ENCODE measurements at places on chromosomes 12 and 14.

DNA sequence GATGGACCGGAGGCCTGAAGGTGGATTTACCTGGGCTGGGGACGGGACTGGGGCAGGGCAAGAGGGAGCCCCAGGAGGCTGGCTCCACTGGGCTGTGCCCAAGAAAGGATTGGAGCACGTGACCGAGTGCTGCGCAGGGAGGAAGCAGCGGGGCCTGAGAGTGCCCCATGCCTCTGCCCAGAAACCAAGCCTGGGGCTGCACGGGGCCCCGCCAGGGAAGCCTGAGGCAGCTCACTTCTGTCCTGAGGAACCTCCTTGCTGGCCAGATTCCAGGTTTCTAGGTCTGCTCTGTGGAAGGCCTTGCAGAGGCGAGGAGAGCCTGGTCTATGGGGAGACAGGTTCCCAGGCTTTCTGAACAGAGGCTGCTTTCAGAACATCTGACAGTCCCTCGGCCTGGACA is 10.4 kb downstream of the NGB start:
- no peak for DNase-seq

DNA sequence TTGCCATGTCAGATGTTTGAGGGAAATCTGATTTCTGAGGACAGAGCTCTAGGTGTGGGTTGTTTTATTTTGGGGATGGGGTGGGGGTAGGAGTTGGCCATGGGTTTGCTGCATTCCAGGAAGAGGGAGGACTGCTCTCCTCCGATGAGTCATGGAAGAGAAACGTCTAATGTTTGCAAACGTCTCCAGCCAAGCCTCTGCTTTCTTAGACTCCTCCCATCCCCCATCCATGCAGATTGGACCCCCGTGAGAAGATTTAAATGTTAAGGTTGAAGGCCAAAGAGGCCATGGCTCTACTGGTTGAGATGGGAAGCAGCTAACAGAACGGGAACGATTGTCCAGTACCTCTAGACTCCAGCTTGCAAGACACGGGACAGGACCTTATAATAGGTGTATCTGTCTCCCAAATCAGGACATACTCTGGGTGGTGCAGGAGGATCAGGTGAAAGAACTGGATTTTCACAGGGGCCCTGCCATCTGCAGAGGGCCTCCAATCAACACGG is 11.4 kb upstream of the ATP2A2 start:
- DNase-seq, result no peak

DNA sequence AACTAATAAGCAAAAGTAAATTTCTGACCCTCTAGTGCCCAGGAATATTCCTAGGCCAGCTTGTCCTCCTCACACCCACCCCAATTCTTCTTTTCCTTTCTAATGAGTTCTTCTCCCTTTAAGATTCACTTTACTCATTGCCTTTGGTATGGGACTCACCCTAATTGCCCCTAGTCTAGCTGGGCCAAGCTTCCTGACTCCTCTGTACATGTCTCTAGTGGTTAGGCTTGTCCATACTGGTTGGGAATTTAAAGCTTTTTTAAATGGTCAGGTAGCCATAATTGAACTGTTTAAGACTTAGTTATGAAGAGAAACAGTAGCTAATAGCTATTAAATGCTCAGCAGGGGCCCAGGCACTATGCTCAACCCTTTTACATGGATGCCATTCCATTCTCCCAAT is 248.2 kb downstream of the C12orf42 start:
- DNase-seq, result no peak

DNA sequence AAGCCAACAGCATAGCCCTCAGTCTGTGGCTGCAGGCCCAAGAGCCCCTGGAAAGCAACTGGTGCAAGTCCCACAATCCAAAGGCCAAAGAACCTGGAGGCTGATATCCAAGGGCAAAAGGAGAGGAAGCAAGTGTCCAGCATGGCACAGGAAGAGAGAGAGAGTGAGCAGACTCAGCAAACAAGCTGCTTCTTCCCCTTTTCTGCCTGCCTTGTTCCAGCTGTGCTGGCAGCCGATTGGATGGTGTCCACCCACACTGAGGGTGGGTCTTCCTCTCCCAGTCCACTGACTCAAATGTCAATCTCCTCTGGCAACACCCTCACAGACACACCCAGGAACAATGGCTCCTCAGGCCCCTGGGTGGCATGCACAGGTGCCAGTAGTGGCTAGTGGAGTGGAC is 33.5 kb downstream of the SMCO2 start:
- no peak for DNase-seq

DNA sequence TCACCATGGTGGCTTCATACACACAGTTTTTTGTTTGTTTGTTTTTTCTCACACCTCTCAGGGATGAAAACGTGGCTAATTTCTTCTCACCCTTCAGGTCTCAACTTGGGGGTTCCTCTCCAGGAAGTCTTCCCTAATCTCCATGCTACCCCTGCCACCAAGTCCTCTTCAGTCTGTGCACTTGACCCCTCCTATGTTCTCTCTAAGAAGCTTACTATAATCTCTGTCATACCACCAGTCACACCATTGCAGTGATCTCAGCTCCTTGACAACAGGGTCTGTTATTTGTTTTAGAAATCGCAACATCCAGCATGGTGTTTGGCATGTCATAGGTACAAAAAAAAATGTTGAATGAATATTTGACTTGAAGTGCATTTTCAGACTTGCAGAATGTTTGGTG is 83.4 kb downstream of the PRORP start:
- no peak for DNase-seq

DNA sequence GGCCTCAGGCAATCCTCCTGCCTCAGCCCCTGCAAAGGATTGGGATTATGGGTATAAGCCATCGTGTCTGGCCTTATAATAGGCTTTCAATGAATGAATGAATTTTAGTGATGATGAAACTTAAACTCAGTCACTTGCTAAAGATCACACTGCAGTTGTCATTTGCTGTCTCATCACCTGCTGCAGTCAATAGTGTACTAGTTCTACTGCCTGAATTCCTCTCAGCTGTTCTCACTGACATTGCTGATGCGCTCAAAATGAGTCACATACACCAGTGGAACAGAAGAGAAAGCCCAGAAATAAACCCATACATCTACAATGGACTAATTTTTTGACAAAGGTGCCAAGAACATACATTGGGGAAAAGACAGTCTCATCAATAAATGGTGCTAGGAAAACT is 5.6 kb upstream of the SYNJ2BP start:
- DNase-seq, result no peak

GRCh38 chr12:2302711-2303580 is 250.2 kb downstream of the CACNA1C start:
- no peak for DNase-seq

GRCh38 chr12:642633-643474 is 20.4 kb downstream of the NINJ2 start:
- DNase-seq, result peak; percentile 85

DNA sequence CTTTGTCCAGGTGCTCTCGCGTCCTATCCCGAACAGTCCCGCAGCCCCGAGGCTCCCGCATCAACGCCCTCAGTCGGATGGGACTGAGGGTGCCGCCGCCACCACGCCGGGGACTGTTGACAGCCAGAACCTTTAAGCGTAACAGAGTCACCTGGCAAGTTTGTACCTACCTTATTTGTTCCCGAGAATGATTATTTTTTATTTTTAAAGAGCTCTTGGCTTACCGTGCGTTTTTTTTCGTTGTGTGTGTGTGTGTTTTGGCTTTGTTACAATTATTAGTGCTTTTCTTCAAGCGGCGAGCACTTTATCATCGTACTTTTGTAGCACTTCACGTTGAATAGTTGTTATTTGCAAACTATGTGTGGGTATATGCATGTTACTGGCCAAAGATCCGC is 463 bp downstream of the COA8 start:
- no peak for DNase-seq

GRCh38 chr12:30996255-30996654 is 69.7 kb downstream of the TSPAN11 start:
- DNase-seq, result no peak

DNA sequence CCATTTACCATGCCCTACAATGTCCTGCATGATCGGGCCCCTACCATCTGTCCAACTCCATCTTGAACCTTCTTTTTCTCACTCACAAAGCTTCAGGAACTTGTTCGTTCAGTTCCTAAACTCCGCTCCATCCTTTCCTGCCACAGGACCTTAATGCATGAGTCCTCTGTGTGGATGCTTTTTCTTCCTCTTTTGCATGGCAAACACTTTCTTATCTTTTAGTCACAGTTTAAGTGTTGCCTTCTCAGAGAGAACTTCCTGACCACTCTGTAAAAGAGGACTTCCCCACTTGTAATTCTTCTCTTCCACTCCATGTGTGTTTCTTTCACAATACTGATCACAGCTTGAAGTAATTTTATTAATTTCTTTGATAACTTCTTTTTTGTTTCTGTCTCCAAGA is 54.4 kb upstream of the ETV6 start:
- DNase-seq, result no peak

DNA sequence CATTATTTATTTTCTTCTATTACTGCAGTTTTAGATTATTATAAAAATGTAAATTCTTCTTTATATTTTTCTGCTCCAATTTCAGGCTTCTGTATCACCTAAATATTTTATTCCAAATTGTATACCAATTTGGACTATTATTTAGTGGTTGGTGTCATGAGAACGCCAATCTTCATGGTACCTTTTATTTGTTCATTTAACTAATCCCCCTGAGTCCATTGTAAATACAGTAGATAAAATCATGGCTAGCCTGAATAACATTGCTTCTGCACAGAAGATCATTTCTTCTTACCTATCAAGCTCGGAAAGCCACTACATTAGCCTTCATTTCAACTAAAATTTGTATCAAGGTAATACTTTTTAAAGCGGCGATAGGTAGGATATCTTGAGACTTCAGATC is at the start of gene OR6C75:
Gene OR6C75, plus strand, starts transcription at position 301 of the 400 bp plus-strand sequence. CDS start 2,136 bp downstream, outside the sequence.
- DNase-seq, result no peak

DNA sequence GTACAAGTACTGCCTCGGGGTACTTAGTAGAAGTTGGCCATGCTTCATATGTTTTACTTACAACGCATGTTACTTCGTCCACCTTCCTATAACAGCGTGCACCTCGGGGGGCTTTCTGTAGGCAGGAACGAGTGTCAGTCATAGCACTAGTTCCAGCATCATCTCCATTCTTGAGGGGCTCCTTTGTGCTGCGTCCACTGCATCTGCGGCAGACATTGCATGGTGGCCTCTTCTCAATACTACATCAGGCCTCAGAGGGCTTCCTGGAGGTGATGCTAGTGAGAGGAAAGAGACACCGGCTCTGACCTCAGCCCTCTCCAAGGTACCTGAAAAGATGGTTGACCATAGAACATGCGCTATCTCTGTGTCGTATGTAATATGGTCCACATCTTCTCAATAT is 121.2 kb upstream of the RTL1 start:
- DNase-seq, result no peak

GRCh38 chr12:21483531-21483930 is 17.9 kb downstream of the RECQL start:
- DNase-seq, result no peak

GRCh38 chr12:4434706-4435425 is 10.7 kb downstream of the FGF6 start:
- no peak for DNase-seq

GRCh38 chr12:22255097-22255496 is 79.4 kb downstream of the ST8SIA1 start:
- DNase-seq, result no peak

- DNase-seq, result no peak
These were observed 57.6 kb upstream of the MON2 start for GRCh38 chr12:62409068-62409467.

- DNase-seq, result no peak
These were observed 54.2 kb downstream of the CKAP4 start for GRCh38 chr12:106193394-106194215.

DNA sequence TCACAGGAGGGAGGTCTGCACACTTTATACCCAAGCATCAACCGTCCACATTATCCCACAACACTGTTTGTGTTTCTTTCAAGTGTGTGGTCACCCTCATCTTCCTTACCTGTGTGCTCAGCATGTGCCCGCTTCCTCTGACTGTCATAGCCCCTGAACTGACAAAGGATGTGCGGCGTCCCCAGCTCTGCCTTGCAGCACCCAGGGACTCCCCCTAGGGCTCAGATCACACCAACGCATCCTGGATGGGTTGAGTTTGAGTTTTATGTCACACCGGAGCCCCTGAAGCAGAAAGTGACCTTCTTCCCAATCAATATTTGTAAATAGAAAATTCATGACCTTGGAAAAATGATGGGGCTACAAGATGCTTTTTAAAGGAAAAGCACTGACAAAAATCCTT is 770.7 kb upstream of the TMEM132C start:
- DNase-seq, result no peak

- no peak for DNase-seq
These were observed 64.3 kb downstream of the PCNX1 start for GRCh38 chr14:70971560-70971959.
